ENCODE measurements at places on chromosomes 4 and X.

GRCh38 chr4:75633846-75634245 lies 3.5 kb upstream of the CDKL2 start:
- no peak for DNase-seq

DNA sequence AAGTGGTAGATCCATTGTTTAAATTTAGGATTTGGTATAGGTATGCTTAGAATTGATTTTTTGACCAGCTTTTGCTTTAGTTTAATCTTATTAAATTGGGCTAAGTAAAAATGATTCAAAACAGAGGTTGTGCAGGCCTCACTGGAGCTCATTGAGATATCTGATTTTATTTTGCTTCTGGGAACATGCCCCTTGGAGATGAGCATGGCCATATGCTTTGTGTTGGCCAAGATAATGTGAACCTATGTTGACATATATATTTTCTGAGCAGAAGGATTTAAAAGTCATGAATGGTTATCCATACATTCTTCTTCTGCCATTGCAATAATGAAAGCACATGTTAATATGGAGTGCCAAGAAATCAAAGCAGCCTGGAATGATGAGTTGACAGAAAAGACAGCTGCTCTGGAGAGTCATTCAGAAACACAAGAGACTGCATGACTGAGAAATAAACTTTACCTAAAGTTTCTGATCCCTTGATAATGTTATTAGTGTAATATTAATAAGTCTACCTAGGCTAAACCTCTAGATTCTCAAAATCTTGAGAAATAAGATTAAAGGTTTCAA lies 489.7 kb upstream of the GNPDA2 start:
- no peak for DNase-seq

DNA sequence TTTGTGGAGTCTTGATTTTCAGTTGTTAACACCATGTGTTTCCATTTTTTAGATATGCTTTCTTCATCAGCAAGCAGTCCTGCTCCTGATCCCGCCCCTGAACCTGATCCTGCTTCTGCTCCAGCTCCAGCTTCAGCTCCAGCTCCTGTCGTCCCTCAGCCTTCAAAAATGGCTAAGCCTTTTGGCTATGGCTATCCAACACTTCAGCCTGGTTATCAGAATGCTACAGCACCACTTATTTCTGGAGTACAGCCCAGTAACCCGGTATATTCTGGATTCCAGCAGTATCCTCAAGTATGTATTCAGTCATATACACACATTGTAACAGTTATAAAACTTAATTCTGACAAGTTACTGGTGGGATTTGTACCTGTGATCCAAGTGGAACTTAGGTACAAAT lies 60.9 kb downstream of the SEC24B start:
- DNase-seq, result no peak

GRCh38 chr4:1113311-1114009 lies at the start of gene RNF212:
Gene RNF212, minus strand, starts transcription at chr4:1113564. Its CDS starts 100 bp downstream, at chr4:1113464.
- DNase-seq, result peak; percentile 35

DNA sequence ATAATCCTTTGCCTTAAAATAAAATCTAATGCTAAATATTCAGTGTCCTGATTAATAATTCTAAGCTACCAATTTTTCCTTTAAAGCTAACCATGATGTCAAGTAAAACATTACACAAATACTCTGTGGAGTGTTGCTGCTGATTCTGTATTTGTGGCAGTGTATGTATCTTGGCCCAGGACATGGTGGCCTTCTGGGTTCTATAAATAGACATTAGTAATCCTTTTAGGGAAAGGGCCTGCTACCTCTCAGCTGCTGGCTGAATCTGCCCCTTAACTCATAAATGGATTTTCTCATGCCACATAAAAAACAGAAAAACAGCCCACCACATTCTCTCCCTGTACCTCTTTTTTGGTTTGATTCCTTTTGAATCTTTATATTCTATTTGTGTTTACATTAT lies 1.2 kb upstream of the XK start:
- no peak for DNase-seq

GRCh38 chr4:125225806-125226205 lies 88.9 kb upstream of the FAT4 start:
- no peak for DNase-seq

GRCh38 chrX:68896581-68896980 lies 67.8 kb downstream of the EFNB1 start:
- no peak for DNase-seq

DNA sequence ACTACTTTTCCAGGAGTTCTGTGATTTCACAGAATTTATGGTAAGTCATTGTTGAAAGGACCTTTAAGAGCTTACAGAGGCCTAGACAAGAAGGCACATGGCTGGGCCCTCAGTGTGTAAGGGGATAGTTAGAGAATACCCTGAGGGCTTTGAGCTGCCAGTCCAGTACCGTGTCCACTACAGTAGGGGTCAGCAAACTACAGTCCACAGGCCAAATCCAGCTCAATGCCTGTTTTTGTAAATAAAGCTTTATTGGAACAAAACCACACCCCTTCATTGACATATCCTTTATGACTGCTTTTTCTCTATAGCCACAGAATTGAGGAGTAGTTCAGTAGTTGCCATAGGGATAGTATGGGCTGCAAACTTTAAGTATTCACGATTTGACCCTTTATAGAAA lies 176.2 kb downstream of the MID1 start:
- DNase-seq, result no peak

DNA sequence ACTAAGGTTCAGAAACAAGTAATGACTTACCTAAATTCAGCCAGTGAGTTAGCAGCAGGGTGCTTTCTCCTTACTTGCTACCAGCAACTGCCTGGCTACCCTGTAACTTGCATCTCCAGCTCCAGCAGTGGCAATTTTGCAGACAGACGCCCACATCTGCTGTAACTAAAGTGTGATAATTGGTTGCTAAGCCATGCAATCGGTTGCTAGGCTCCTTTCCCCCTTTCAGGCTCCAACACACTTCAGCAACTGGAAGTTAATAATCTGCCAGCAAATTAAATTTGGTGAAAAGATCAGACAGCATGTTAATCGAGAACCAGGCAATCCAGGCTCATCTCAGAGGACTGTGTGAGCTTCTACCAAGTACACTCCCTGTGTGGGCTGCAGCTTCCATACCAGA lies 24.2 kb upstream of the ARHGEF9 start:
- DNase-seq, result no peak

- DNase-seq, result peak; percentile 54
These were observed 787 bp upstream of the TET2 start for GRCh38 chr4:105145903-105146275.

DNA sequence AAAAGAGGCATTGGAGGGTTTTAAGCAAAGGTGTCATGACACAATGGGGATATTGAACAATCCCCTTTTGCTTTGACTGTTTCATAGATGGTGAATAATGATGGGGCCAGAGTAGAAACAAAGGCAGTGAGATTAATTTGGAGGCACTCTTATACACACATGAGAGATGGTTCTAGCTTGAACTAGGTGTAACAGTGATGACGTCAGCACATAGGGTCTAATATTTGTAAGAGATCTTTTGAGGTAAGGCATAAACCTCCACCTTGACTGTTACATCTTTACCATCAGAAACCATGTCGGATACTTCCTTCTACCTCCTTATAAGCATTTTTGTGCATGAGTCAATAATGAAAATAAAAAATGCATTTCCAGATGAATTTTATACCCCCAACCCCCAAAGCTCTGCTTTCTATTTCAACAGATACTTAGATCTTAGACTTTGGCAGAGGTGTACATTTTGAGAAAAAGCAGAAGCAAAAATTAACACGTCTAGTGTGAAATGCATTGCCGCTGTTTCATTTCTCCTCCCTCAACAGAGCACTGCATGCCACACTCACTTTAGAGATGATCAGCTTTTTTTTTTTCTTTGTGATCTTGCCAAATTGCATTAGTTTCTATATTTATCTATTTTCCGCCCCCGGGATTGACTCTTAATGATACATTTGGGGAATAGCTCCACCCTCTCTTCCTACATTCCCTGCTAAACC lies 87.2 kb downstream of the HS3ST1 start:
- DNase-seq, result no peak

- no peak for DNase-seq
These were observed 153.7 kb downstream of the AWAT2 start for GRCh38 chrX:69896046-69896445.

DNA sequence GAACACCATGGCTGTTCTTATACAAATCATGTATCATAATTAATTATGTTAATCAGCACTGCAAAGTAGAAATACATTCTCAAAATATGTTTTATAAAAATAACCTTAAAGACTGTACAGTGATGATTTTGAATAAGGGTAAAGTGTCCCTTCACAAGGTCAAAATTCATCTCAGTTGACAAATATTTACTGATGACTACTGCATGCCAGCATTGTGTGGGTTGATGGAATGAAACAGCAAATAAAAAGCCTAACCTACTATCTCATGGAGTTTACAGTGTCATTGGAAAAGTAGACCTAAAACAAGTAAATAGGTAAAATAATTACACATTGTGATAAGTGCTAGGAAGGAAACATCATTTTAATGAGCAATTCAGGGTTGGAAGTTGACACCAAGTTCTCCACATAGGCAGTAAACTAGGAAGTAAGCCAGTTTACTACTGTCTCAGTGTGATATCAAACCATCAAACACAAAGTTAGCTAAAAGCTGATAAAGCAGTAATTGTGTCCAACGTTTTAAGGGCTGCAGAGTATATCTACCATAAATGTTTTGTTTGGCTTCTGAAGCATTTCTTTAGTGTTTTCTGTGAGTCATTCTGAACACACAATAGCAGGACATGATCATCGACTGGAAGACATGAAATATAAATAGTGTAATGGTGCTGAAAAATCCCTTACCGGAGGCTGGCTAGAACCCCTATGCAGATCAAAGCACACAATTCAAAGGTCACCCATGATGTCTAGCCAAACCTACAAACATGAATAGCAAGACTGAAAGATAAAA lies 221.8 kb downstream of the DACH2 start:
- DNase-seq, result no peak

DNA sequence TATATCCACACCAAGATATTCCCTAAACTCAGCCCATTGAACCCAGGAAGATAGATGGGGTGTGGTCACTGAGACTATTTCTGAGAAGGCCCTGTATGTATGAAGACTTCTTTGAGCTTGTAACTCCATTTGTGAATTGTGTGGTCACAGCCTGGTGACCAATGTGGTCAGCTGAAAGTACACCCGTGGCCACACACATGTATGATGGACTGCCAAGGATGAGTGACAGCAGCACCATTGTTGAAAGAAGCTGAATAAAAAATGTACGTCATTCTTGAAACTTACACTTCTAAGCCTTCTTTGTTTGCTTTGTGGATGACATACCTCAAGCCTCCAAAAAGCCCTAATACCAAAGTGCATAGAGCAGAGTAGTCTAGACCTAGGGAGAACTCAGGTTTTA lies 581.4 kb downstream of the RAB28 start:
- DNase-seq, result no peak

GRCh38 chrX:38438321-38438720 lies 85.9 kb downstream of the OTC start:
- no peak for DNase-seq

DNA sequence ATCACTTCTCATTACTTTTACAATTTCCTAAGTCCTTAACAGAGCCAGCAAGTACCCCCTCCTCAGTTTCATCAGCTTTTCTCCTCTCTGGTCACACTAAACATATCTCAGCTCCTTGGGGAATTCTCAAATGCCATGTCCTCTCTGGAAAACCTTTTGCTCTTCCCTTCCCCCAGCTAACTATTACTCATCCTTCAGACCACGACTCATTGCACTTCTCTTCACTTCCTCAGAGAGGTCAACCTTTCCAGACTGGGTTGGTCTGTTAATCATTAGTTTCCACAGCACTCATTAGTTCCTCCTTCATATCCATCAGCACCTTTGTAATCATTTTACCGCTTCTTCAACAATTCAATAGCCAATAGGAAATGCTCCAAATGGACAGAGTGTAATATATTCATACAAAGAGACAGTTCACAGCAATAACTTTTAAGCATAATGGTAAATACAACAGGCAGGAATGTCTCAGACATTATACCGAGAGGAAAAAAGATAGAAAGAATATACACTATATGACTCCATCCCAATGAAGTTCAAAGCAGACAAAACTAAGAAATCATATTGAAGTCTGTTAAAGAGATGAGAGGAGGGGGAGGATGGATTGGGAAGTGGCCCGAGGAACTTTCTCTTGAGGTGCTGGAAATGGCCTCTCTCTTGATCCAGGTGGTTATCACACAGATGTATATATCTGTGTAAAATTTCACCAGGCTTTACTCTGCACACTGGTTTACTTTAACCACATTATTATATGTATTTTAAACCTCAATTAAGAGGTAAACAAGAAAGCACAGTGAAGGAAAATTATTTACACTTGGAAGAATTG lies 39.6 kb downstream of the DDX60L start:
- DNase-seq, result no peak

- no peak for DNase-seq
These were observed 44.3 kb downstream of the RASGEF1B start for GRCh38 chr4:81427344-81427821.

DNA sequence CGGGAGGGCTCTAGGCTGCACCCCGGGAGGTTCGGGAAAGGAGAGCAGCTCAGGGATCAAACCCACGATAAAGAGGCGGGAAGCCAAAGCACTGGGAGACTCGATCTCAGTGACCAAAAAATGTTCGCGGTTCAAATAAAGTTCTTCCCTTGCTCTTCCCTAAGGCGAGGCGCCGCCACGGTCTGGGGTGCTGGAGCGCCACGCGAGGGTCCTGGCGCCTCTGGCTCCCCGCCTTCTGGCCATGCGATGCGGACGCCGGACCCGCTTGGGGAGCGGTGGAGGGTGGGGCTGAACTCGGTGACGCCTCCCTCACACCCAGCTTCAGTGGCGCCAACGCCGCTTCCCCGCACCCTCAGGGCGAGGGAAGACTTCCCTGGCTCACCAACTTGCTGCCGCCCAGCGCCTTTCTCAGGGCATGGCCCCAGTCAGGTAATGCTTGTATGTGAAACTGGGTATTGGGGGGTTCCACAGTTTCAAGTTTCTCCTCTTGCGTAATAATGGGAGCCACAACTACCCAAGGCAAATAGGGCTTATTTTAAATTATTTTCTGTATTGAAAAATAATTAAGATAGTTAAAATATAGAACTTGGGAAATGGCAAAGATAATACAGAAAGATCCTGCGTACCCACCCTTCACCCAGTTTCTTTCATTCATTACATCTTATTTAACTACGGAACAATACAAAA lies at the start of gene QRFPR:
Gene QRFPR (minus strand): TSS at position 243 of the 687 bp plus-strand sequence. CDS start 371 bp downstream, outside the sequence.
- DNase-seq, result no peak

DNA sequence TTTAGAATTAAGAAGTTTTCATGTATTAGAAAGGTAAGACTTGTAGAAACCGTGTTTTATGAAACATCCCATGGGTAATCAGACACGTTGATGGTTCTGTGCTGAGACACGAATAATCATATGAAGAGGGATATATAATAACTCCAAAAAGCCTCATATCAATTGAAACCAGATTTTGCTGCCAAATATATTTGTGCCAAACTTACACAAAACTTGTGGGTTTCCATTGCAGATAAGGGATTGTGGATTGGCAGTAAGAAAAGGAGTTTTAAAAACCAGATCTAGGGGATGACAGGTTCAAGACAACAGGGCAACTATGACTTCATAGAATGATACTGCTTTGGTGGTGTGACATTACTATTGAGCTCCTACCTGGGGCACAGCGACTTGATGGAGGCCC lies 616.1 kb downstream of the BCOR start:
- DNase-seq, result no peak

DNA sequence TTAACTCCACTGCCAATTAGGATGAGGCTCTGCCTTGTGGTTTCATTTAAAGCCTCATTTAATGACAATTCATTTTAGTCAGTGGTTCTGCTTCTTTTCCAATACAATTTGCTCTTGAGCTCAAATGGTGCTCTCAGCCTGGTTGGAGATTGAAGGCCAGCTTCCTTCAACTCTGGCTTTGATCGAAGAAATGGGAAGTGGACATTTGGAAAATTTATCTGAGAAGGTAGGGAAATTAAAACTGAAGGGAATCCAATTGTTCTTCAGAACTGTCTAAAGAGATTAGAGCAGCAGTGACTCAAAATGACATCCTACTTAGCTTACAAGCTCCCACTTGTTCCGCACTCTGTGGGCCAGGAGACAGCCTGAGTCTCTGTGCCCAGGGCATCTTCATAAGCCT lies 206.8 kb downstream of the SMARCA1 start:
- no peak for DNase-seq
